ENCODE measurements at places on chromosomes 2 and 18.

GRCh38 chr18:9941103-9941502 lies 27.3 kb downstream of the VAPA start:
- no peak for DNase-seq

DNA sequence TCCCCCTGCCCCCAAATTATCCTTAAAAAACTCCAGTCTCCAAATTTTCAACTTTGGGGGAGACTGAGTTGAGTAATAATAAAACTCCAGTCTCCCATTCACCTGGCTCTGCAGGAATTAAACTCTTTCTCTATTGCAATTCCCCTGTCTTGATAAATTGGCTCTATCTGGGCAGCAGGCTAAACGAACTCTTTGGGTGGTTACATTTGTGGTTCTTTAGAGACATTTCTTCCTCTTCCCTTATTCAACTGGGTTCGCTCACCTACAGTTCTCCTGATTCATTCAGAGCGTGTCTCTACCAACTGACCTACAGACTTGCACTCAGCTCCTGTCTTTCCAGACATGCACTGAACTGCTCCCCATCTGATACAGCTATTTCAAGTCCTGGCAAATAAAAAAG lies 17.1 kb upstream of the SOCS6 start:
- DNase-seq: no peak

- DNase-seq: no peak
Measured at GRCh38 chr2:144354953-144355352, 165.0 kb downstream of the ZEB2 start.

GRCh38 chr2:97994476-97994875 lies 1.3 kb downstream of the TMEM131 start:
- DNase-seq: no peak

GRCh38 chr2:60504049-60504448 lies 49.4 kb downstream of the BCL11A start:
- DNase-seq: no peak

- no peak for DNase-seq
Measured at GRCh38 chr18:13450289-13451212, 232.0 kb downstream of the LDLRAD4 start.

All from COLO829 (cell line).